ENCODE measurements at places on chromosomes 12 and 14.

GRCh38 chr14:22980672-22981089, 1.7 kb downstream of the AJUBA start:
- no peak for DNase-seq

GRCh38 chr12:19404242-19404880, 34.9 kb upstream of the AEBP2 start:
- no peak for DNase-seq

DNA sequence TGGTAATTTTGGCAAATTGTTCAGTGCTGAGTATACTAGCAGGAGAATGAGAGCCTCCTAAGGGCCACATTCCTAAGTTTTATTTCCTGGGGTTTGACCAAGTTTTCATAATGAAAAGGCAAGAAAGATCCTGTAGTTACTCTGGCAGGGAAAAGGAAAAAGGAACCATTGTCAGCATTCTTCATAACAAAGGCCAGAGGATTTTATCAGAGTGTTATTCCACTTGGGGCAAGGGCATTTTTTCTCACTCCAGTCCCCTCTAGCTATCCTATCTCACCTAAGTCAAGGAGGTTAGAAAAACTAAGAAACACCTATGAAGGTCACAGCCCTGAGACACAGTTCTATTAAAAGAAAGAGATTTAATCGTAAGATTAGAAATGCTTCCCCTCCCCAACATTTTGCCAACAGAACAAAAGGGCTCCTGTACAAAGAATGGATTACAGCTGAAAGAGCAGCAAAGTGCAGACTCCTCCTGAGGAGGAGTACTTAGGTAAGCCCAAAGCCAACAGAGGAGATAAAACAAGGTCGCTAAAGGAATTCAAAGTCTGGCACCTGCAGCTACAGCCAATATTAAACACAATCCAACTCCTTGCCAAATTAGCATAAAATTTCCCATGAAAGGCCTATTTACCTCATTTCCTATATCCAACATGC, 162.4 kb downstream of the GALC start:
- no peak for DNase-seq

GRCh38 chr14:84128050-84128449, 1401.9 kb upstream of the FLRT2 start:
- DNase-seq = no peak

- DNase-seq = no peak
Measured at GRCh38 chr12:91985002-91985787, 160.5 kb downstream of the BTG1 start.

DNA sequence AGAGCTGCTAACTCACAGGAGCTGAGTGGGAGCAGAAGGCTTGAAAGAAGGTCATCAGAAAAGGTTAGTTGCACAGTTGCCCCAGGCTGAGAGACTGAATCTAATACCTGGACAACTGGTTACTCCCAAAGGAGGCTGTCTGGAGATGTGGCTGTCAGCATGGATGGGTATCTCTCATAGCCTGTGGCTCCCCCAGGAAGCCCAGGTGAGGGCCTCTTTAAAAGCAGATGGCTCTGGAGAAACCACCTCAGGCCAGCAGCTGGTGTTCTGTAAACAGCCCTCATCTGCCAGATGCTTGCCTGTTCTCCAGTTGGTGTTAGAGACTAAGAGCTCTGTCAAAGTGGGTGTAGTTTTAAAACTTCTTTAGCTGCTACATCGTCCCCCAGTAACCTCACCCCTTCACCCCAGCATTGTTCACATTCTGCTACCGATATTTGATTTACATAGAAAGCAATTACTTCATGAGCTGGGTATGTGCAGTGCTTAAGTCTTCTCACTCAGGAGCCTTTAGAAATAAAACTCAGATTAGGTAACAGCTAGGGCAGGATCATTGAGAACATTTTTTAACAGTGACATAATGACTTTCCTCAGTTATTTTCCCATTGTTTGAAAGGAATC, 25.8 kb downstream of the DACT1 start:
- DNase-seq = no peak

- no peak for DNase-seq
Measured at GRCh38 chr12:127594351-127594970, 672.5 kb upstream of the TMEM132C start.

DNA sequence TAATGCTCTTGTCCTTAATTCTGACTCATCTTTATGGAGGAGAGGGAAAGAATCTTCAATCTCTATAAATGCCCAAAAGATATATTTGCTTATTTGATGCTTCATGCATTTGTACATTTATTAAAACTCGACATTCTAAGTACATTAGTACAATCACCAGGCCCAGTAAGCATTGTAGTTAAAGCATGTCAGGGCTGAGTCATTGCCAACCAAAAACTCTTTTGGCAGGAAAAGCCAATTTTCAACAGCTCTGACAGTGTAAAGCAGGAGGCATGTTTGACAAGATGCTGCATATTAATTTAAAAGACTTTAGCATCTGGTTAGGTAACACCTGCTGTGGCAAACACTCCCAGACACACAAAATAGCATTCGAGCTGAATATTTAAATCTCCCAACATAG, 290.9 kb downstream of the PPFIA2 start:
- no peak for DNase-seq

DNA sequence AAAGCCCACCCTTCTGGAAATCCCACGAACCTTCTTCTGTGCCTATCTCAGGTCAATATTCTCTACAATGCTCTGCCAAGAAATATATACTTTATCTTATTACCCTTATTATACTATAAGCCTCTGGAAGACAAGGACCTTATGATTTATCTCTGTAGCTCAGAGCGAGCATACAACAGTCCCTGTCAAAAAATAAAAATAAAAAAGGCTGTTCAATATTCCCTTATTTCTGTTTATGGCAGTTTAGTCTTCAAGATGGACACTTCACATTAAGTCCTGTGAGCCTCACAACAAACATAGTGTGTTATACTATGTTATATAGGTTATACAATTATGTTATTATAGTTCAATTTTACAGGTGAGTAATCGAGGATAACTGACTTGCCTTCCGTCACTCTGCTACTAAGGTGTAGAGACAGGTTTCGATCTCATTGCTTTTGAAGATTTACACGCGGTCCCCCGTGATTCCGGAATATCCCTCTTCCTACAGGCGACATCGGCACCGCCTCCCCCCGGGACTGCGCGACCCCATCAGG, 562 bp downstream of the EAPP start:
- no peak for DNase-seq

- DNase-seq = no peak
Measured at GRCh38 chr12:24888813-24889212, 60.1 kb downstream of the BCAT1 start.

GRCh38 chr14:95474941-95475340, 41.5 kb downstream of the SYNE3 start:
- no peak for DNase-seq

DNA sequence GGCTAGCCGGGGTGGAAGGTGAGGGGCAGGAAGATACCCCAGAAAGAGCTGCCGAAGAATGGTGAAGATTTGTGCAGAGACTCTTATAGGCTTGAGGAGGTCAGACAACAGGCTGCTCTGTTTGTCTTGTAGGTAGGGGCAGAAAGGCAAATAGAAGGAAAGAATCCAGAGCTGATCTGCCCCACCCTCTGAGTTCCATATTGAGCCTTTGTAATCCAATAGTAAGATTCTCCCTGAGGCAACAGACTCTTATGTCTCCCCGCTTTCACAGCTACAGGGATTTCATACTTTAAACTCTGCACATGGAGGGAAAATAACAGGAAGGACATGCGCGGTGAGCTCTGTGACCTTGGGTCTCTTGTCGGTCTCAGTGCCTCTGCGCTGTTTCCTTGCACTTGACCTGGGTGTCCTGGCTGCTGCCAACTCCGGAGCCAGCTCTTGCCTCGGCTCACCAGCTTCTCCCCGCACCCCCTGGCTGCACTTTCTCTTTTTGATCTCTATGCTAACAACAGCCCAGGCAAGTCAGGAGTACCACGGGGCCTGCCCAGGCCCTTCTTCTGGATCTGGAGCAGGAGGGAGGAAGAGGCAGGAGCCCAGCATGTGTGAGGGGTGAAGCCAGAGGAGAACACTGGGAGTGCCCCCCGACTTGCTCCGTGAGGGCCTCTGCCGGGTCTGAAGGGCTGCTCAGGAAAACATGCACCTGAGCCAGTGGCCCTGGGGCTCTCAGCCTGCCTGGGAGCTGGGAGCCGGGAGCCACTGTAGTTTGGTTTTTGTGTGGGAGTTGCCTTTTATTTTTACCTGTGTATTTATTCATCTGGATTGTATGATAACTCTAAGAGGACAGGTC, 75.8 kb downstream of the PPP1R36 start:
- DNase-seq = no peak

GRCh38 chr14:65872536-65872935, 460.0 kb downstream of the FUT8 start:
- DNase-seq = no peak
